ENCODE measurements at places on chromosomes 6 and 20.

GRCh38 chr6:143677891-143678791, at the start of gene PHACTR2:
TSS of gene PHACTR2 (plus strand) at chr6:143677965. CDS start at chr6:143678164, 199 bp downstream.
- no peak for DNase-seq

DNA sequence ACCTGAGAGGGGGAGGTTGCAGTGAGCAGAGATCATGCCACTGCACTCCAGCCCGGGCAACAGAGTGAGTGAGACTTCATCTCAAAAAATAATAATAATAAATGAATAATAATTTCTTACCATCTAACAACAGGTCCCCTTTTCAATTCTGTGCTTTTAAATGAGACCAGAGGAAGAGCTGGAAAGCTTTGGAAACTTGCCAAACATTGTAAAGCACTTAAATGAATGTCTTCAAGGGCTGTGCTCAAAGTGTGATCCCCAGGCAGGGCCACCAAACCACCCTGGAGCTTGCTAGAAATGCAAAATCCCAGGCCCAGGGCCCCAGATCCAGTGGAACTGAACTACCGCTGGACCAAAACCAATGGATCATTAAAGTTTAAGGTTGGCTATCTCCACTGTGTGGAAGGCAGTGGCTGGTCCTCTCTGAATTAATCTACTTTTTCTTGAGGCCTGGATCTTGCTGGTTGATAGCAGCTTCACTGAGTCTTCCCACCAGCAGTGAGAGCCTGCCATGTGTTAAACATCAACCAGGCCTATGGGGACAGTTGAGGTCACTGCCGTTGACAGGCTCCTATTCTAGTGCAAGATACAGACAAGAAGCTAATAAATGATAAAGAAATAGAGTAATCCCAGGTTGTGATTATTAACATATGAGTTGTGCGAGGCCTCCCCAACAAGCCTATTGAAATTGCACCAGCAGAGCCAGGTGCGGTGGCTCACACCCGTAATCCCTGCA, 23.7 kb upstream of the TFAP2C start:
- DNase-seq, result no peak

- DNase-seq, result no peak
Observed at GRCh38 chr6:127376685-127377084, 33.3 kb upstream of the ECHDC1 start.

DNA sequence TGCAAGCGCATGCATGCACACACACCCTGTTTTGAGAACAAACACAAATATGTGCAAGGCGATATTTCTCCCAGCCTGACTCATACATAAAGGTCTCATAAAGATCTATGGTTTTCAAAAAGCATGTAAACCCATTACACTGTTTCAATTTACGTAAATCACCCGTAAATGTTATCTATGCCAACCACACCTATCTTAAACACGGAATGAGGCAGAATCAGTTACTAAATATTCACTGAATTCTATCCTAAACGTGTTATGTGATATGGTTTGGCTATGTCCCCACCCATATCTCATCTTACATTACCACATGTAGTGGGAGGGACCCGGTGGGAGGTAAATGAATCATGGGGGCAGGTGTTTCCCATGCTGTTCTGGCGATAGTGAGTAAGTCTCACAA, 621.6 kb downstream of the KIF16B start:
- no peak for DNase-seq

DNA sequence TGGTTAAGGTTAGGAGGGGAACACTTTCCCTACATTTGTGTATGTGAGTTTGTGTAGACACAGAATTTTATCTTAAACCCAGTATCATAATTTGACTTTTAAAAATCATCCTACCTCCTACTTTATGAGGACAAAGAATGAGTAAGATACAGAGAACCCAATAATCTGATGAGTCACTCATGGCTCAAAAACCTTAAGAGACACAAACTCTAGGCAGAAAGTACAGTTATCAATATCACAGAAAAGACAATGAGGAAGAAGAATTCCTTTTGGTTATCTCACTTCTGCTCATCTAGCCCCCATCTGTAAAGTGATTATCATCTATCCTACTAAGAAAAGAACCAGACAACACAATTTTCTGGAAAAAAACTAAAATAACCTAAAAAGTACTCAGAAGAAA, 87.7 kb downstream of the EPB41L2 start:
- DNase-seq, result no peak

GRCh38 chr6:17280552-17281090, 540 bp upstream of the RBM24 start:
- DNase-seq, result no peak

DNA sequence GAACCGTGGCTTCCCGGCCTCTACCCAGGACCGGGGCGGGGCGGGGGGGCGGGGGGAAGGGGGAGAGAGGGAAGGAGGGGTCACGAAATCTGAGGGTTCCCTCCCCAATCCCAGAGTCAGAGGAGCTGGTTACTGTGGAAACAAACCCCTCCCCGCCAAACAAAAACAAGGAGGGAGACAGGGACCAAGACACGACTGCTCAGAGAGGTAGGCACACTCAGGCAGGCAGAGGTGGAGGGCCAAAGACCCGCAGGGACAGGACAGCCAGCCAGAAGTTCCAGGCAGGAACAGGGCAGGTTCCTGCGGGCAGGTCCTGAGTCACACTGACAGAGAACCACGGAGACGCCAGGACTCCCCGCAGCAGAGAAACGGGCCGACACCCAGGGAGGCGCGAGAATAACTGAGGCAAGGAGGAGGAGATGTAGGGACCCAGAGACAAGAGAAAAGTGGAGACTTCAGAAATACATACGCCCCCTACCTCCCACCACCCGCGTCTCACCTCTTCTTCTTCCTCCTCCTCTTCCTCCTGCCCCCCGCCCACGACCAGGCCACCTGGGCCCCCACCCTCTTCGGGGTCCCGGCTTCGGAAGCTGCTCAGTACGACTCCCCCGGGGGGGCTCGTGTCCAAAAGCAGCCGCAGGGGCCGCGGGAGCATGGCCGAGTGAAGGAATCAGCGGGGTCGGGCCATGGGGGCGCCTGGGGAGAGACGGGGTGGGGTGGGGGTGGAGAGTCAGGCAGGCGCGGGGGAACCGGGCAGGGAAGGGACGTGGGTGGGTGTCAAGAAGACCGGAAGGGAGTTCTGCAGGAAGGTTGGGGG, 578 bp downstream of the RGL2 start:
- peak; percentile 45 for DNase-seq

- no peak for DNase-seq
Observed at GRCh38 chr6:152941746-152942145, 41.1 kb downstream of the FBXO5 start.

GRCh38 chr6:163494279-163494727, 79.8 kb downstream of the QKI start:
- DNase-seq, result no peak

DNA sequence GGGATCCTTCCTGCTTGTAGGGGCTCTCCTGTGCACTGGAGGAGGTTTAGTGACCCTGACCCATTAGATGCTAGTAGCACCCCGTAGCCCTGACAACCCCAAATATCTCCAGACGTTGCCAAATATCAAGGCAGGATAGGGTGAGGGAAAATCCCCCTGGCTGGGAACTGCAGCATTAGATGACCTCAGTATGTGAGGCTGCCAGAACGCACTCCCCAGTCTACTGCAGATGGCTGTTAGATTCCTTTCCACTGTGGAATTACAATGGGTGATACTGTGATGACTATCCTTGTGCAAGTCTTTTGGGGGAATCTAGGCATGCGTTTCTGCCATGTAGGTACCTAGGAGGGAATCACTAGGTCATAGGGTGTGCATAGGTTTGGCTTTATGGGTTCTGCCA, 226.3 kb upstream of the KCNG1 start:
- DNase-seq, result no peak

DNA sequence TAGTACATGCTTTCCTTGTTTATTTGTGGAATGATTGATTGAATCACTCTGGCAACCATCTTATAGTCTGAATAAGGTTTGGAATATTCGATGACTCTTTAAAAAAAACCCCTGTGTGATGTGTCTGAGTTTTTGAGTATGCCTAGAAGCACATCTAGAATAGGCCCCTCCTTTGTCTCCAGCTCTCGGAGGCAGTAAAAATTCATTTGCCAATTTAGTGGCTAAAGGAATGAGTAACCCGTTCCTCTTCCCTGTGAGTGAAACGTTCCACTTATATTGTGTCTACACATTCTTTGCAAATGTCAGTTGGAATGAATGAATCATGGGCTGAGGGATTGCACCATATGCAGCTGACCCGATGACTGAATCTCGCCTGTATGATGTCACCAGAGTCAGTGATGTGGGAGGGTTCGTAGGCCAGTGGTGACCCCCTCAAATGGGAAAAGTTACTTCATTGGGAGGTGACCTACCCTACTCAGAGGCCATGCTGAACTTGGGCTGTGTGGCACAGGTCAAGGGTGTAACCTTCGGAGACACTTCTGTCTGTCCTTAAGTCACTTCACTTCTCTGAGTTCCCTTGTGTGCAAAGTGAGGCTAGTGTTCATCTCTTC, 21.6 kb downstream of the MOCS3 start:
- DNase-seq, result peak; percentile 64

GRCh38 chr6:31762878-31763618, 592 bp downstream of the SAPCD1 start:
- no peak for DNase-seq

DNA sequence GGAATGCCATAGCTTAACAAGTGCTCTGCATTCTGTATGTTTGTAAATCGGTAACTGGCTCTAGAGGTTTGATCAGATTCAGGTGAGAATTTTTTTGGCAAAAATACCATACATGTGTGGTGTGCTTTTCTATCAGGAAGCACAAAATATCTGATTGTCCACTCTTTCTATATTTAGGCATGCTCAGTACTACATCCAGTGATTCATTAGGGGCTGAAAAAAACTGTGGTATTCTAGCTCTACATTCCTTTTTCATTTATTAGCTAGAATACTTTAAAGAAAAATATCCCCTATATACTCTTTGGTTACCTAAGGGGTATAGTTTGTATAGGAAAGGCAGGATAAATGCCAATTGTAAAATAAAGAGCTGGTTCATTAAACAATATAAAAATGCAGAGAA, 10.6 kb upstream of the ELOVL2 start:
- DNase-seq, result no peak

DNA sequence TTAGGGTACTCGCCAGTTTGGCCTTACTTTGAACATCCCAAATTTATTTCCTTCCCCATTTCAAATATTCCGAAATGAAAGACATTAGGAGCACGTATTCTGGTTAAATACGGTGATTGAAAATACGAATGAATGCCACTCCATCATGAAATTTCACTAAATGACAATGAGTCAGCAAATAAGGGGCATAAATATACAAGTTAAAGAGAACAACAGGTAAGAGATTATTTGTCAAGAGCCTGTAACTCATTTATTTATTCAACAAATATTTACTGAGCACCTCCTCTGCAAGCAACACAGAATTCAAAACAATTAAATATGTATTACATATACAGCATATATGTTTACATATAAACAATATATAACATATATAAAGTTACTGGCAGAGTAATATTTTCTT, 44.8 kb downstream of the MYB start:
- no peak for DNase-seq

DNA sequence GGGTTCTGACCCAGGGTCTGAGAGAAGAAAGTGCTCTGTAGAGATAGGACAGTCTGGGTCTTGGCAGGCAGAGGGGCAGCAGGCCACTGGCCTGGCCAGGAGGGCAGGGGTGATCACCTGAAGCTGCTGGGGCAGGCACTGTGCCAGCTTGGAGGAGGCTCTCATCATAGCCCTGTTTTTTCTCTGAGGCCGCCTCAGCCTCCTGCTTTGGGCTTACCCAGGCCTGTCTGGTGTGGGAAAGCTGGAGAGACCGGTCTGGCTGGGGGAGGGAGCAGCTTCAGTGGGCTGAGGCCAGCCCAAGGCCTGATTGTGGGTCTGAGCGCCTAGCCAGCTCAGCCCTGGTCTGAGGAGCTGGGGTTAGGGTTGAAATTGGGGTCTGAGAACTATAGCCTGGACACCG, 3.9 kb downstream of the LPIN3 start:
- no peak for DNase-seq

DNA sequence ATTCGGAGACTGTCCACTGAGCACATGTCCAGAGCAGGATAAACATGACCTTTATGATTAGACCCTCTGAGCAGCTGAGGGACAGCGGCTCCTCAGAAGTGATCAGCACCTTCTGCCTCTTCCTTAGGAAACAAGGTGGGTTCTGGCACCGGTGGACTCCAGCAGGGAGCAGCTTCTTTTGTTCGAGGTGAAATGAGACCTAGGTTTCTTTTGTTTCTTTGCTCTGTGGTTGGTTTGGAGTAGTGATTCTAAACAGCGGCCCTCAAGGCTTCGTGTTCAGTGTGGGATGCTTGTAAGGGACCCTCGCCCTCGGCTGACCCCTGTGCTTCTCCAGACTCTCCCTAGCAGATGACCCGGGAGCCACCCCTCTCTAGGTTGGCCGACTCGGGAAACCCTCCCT, 14.6 kb upstream of the FRMD1 start:
- DNase-seq, result no peak

- DNase-seq, result no peak
Observed at GRCh38 chr6:151400473-151400872, 9.1 kb upstream of the ZBTB2 start.

GRCh38 chr6:134495890-134496248, 178.0 kb upstream of the SGK1 start:
- DNase-seq, result no peak

GRCh38 chr6:45801471-45802289, 214.0 kb downstream of the CLIC5 start:
- no peak for DNase-seq

GRCh38 chr6:149423964-149424440, 23.9 kb downstream of the SUMO4 start:
- DNase-seq, result no peak

DNA sequence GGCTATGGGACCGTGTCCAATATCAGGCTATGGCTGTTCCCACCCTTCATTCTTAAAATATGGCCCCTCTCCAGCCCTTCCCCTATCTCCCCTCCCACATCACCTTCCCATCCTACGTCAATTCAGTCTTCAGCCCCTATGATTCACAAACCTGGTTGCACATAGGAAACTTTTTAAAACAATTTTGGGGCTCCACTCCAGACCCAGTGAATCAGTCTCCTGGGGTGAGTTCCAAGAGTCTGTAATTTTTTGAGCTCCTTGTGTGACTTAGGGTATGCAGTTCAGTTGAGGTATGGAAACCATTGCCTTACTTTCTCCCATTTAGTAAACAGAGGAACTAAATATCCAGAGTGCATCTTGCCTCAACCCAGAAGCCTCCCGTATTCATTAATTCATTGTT, 5.5 kb downstream of the HNF4A start:
- DNase-seq, result no peak

- DNase-seq, result no peak
Observed at GRCh38 chr6:122008101-122008999, 391.1 kb upstream of the HSF2 start.

DNA sequence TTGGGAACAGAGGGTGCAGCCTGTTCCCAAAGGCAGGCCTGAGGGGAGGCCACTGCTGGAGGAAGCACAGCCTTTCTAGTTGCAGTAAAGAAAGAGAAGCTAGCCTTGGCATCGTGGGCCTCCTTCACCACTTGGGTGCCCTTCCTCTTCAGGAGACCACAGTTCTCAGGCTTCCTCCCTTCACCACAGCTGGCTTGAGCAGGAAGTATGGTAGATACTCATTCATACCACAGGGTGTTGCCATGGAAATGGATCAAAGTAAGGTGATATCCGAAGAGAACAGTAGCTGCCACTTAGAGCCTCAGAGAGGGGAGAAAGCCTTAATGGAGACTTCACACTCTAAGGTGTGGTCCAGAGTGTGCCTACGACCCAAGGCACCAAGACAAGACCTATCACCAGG, 120.4 kb upstream of the RIPOR2 start:
- no peak for DNase-seq

- no peak for DNase-seq
Observed at GRCh38 chr6:2934057-2934456, 30.9 kb upstream of the SERPINB9 start.

- no peak for DNase-seq
Observed at GRCh38 chr6:112475083-112475482, 128.0 kb downstream of the RFPL4B start.

All from SIG-M5 (cell line).